ENCODE measurements at places on chromosomes 6 and 20. TPM values are rescaled to one million over a fixed set of nuclear protein-coding genes. Genes with fewer than 3 reads are reported as not detected.

SFTA2 gene
- total RNA-seq = not detected

NFATC2 gene
- 0.12 TPM for total RNA-seq

C6orf136 gene
- 15.7 TPM for total RNA-seq

GJA1 gene
- not detected for total RNA-seq

PTGIS gene
- total RNA-seq = not detected

PSMB1 gene
- 161 TPM for total RNA-seq

IL20RA gene
- 0.23 TPM for total RNA-seq

ANKS1A gene
- total RNA-seq = 14.0 TPM

ZNF318 gene
- 12.9 TPM for total RNA-seq

EDN3 gene
- not detected for total RNA-seq

PRL gene
- total RNA-seq = not detected

RIMS1 gene
- total RNA-seq = not detected

All from MCF 10A (cell line).